ENCODE measurements at places on chromosomes 16 and 17. TPM values are rescaled to one million over a fixed set of nuclear protein-coding genes. Genes with fewer than 3 reads are reported as not detected.
A peak's percentile ranks its signal among the peaks of the same experiment; 100 is the strongest.

DNA sequence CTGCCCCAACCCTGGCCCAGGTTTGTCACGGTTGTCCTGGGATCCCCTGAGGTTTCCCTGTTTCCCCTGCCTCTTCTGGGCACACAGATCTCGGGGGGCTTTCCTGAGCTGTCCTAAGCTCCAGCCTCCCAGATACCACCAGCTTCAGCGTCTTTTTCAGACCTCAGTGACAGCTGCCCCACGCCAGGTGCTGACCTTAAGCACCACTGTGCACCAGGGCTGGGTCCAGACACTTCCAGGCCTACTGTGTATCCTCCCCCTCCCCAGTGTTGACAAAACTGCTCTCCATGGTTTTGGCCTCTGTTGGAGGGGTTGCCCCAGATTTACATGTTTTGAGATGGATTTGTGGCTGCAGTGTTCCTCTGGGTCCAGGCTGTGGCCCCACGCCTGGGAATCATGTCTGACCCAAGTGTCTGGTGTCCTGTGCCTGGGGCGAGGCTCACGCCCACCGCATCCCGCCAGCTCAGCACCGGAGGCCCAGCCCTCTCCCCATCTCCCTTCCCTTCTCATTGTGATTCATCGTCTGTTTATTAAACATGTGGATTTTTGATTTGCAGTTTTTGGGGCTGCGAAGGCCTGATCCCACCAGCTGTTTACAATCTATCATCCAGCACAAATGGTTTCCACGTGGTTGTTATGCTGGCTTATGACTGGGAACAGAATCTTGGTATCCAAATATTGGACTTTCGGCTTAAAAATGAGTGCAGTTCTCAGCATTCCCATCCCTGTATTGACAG, 82.1 kb downstream of the METRNL start:
- DNase-seq: no peak

- peak; percentile 69 for DNase-seq
Observed at GRCh38 chr16:50594308-50595260, 46.4 kb downstream of the NKD1 start.

DNA sequence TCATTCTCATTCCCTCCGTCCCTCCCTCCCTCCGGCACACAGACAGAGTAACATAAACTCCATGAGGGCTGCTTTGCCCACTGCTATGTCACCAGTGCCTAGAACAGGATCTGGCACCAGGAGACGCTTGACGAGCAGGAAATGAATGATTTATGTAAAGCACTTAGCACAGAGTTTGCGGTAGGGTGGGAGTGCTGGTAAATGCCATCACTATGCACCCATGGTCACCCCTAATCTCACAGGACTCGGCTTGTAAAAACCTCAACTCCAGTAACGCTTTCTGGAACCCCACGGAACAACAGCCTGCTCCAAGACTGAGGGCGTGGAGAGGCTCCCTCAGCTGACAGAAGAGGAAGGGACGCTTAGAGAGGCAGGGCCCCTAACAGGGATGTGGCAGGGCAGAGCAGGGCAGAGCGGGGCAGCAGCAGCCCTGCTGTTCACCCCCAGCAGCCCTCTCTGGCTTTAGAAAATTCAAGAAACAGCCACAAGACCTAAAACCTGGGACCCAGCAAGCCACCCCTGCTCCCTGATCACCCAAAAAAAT, 156.9 kb downstream of the C16orf78 start:
- no peak for DNase-seq

- no peak for DNase-seq
Observed at GRCh38 chr17:66963909-66964771, at the start of gene CACNG4. CACNG4 (plus strand) TSS chr17:66964707; CDS start chr17:66964912, 205 bp downstream.

GRCh38 chr16:28003923-28004322, 59.6 kb downstream of the GSG1L start:
- DNase-seq: peak; percentile 24

DNA sequence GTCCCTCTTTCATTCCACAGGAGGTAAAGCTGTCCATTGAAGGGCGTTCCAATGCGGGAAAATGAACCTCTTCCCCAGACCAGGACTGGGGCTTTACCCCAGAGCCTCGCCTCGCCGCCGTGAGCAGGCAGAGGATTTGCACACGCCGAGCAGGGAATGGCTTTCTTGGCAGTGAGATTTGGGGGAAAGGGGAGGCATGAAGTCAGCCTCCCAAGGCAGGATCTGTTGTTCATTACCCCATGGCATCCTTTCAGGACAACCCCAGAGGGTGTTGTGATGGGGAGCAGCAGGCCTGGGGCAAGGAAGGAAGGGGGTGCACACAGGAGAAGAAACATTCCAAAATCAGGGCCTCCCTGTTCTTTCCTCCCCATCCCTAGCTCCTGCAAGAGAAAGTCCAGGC, 6.0 kb downstream of the ATXN1L start:
- DNase-seq: no peak

GRCh38 chr16:50298591-50299507, 32.5 kb downstream of the ADCY7 start:
- peak; percentile 61 for DNase-seq

GRCh38 chr17:5464717-5465507, 3.9 kb downstream of the DHX33 start:
- DNase-seq: no peak

DNA sequence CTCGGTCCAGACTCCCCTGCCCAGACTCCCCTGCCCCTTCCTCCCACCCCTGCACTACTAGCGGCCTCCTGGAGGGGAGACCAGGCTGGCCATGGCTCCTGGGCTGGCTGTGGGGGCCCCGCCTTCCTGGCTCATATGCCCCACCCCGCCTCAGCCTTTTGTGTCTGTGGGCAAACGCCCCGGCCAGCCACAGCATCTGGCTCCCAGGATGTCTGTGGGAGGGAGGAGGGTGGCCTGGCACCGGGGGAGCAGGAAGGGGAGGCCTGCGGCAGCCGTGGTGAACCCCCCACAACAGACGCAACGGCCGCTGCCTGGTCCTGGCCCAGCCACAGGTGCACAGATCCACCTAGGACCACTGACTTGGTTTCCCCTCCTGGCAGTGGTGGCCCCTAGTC, 32.9 kb downstream of the BAHCC1 start:
- DNase-seq: no peak

GRCh38 chr17:79806863-79807720, 10.2 kb upstream of the CBX8 start:
- no peak for DNase-seq

- DNase-seq: no peak
Observed at GRCh38 chr17:47214931-47215330, 5.8 kb downstream of the MYL4 start.

DNA sequence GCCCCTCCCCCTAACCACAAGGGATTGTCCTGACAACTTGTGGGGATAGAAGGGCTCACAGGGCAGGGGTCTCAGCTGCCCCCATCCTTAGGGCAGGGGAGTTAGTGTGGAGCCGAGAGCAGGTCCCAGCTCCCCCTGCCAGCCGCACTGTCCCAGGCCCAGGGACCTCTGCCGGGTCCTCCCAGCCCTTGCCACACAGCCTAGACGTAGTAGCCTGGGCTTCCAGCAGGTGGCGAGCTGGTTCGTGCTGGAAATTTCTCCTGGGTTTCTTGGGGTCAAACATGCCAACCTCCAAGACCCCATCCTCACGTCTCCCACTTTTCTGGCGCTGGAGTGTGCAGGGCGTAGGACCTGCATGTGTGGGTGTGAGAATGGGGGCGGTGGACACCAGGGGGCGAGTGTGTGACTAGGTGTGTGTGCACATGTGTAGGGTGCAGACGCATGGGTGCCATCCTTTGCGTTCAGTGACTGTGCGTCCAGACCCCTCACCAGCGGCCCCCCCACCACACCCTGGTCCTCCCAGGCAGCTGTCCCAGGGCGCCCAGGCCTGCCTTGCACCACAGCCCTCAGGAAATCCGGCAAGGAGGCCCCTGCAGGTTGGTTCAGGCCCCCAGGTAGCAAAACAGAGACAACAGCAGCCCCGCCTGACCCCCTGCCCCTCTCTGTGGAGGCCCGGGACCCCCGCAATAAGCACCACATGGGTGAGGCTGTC, 29.5 kb downstream of the SBK1 start:
- DNase-seq: no peak

GRCh38 chr16:23182679-23183542, at the start of gene SCNN1G:
SCNN1G (plus strand) TSS chr16:23182745; CDS start chr16:23186272, 3,527 bp downstream.
- DNase-seq: peak; percentile 75

GRCh38 chr17:44546671-44547606, 10.3 kb upstream of the FZD2 start:
- DNase-seq: no peak

- peak; percentile 5 for DNase-seq
Observed at GRCh38 chr17:18016426-18016825, 22.5 kb downstream of the ATPAF2 start.

DNA sequence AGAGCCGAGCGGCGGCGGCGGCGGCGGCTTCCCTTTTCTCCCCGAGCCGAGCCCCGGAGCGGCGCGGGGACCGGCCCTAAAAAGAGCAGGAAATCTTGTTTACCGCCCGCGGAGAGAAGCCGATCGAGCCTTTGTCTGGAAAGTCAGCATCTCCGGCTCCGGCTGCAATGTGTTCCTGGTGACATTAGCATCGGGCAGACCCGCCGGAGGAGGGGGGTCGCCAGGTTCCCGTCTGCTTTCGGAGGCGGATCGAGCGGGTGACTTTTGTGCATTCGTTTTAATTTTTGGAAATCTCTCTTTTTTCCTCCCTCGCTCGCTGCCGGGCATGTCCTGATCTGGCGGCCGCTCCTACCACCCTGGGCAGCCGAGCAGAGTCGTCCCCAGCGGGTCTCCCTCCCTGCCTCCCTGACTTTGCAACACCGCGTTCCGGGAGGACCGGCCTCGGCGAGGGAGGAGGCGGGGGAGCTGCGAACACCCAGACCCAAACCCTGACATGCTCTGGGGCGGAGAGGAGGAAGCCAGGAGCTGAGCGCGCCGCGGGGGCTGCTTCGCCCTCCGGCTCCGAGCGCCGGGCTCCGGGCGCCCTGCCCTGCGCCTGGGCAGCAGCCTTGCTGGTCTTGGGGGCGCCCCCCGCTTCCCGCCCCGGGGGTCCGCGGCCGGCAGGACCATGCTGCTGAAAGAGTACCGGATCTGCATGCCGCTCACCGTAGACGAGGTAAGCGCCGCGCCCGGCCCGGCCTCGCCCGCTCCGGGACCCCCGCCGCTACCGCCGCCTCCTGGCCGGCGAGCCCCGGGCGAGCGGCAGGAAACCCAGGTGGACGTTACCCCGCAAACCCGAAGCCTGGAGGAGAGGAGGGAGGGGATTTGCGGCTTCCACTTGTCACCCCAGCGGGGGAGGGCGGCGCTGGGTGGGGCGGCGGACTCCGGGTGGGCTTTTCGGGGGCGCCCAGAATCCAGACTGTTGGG, 690 bp downstream of the PITPNC1 start:
- DNase-seq: peak; percentile 92

GRCh38 chr16:86523166-86523740, 12.9 kb downstream of the FOXF1 start:
- peak; percentile 42 for DNase-seq

- DNase-seq: no peak
Observed at GRCh38 chr17:55699181-55699860, 23.3 kb downstream of the TMEM100 start.

DNA sequence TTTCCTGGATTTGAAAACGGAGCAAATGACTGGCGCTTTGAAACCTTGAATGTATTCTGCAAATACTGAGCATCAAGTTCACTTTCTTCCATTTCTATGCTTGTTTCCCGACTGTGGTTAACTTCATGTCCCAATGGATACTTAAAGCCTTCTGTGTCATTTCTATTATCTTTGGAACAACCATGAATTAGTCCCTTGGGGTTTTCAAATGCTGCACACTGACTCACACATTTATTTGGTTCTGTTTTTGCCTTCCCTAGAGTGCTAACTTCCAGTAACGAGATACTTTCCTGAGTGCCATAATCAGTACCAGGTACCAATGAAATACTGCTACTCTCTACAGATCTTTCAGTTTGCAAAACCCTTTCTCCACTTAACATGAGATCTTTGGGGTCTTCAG, 32.3 kb downstream of the BRCA1 start:
- no peak for DNase-seq

DNA sequence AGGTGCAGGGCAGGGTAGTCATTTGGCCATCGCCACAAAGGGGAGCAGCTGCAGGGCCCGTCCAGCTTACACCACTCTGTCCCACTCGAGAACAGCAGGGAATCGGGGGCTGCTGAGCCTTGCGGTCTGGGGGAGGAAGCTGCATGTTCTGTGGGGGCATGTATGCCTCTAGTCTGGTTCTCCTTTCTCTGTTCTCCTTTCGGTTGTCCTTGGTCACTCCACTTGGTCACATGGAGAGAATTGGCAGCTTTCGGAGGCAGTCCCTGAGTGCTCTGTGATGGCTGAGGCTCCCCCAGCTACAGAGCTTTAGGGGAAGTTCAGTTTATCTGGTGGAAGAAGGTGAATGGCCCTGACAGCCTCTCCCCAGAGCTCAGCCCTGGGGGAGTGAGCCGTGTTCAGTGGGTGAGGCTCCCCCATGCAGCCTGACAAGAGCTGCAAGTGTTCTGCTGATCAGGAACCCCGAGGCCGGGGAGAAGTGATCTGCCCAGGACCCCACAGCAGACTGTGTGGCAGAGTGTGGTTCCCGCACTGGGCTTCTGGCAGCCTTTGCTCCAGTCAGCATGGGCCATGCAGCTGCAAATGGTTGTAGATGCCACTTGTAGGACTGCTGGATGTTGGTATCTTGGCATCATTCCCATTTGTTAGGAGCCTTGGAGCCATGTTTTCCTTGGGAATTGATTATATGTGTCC, 22.3 kb upstream of the SMPD3 start:
- DNase-seq: peak; percentile 85

GRCh38 chr16:28609631-28610594, at the start of gene SULT1A1:
SULT1A1 (minus strand) TSS chr16:28610044; CDS start chr16:28608855, 1,189 bp downstream.
- peak; percentile 90 for DNase-seq

GRCh38 chr16:72609933-72610332, 438.0 kb upstream of the PMFBP1 start:
- DNase-seq: no peak

DNA sequence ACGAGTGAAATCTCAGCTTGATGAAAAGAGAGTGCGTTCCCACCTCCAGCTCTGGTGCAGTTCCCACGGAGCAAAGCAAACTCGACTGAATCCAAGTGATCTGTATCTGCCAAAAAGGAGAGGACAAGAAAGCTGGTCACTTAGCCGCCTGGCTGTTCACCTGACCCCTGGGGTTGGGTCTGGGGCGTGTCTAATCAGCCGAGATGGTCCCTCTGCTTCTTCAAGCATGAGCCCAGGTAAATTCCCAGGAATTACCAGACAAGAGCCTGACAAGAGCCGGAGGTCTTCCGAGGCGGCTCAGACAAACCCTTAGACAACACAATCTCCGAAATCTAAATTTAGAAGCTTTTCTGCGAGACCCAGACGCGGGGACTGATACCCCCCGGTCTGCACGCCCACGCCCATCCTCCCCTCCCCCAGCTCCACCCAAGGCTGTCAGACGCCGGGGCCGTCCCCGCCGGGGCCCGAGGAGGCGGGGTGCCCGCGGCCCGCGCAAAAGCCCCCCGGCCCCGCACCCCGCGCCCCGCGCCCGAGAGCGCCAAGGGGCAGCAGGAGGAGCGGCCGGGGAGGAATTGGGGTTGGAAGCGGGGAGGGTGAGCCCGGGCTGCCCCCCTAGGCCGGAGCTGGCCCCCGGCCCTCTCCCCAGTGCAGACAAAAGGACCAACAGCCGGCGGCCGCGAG, 674 bp downstream of the ZNF821 start:
- DNase-seq: peak; percentile 91

GRCh38 chr16:8589900-8590688, at the start of gene TMEM114:
TMEM114 (minus strand) TSS chr16:8590511; CDS start chr16:8589838, 673 bp downstream.
- DNase-seq: no peak

GRCh38 chr17:5122586-5123342, 6.9 kb downstream of the USP6 start:
- DNase-seq: peak; percentile 68

NAGS gene
- 1.4 TPM for total RNA-seq

CHST5 gene
- not detected for total RNA-seq

MT1H gene
- not detected for total RNA-seq

PIGS gene
- total RNA-seq: 44.2 TPM

CRYBA1 gene
- not detected for total RNA-seq

FKBP10 gene
- 14.8 TPM for total RNA-seq

ALOX12B gene
- total RNA-seq: 0.47 TPM

CCL2 gene
- total RNA-seq: 41.4 TPM

DPEP3 gene
- total RNA-seq: 0.92 TPM

TEKT1 gene
- total RNA-seq: not detected
